OCI-M1 (cell line): ENCODE measurements at places on chromosomes 7 and 10.

DNA sequence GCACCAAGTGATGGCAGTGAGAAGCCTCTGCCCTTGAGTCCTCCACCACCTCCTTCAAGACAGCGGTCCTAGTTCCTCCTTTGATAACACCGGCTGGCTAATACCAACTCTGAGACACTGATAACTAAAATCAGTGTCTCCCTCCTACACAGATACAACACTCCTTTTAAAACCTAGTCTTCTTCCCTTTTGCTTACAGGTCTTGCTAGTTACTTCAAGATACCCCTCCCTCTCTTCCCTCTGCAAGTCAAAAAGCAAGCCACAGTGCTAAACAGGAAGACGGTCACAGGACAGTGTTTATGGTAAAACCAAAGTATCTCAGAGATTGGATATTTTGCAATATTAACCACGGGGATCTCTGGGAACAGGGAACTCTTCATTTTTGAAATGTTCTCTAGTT is 4.6 kb downstream of the AKR1B1 start:
- peak; percentile 19 for DNase-seq

DNA sequence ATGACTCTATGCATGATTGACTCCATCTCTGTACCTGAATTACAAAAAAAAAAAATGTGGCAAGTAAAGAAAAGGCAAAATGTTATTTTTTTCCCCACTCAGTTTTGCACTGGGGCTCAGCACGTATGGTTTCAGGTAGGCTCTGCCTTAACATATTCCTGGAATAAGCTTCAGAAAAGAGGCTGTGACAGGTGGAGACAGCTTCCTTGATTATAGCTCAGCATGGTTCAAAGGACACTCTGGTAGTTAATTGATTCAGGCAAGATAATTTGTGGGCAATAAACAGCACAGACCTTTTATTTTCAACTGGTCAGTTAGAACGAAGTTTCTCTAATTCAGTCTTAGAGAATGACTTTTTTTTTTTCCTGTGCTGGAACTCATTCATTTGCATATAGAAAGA is 347.3 kb downstream of the GALNT17 start:
- DNase-seq, result no peak

DNA sequence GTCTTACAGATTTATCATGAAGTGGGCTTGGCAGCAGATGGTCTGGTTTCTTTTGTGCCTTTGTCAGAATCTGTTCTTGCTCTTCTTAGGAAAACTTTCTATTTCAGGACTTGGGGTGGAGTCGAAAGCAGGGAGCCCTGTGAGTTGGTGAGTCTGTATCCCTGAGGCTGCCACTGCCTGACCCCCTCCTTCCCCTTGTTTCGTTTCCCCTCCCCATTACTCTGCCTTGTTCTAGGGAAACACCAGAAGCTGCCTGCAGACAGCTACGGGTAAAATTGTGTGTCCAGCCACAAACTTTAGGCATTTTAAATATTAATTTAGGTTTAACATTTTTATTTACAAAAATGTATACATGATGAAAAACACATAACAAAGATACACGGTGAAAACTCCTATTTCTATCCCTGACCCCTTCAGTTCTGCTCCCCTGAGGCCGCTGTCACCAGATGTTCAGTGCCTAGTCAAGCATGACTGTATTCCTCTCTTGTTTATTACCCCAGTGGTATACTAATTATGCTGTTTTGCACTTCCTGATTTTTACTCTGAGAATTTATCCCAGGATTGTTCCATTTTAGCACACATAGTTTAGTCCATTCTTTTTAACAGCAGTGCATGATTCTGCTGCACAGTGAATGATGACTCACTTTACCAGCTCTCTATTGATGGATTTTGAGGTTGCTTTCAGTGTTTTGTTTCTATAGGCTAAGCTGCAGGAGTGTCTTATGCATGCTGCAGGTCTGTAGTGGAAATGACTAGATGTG is 9.1 kb downstream of the TSPAN14 start:
- DNase-seq, result peak; percentile 38

DNA sequence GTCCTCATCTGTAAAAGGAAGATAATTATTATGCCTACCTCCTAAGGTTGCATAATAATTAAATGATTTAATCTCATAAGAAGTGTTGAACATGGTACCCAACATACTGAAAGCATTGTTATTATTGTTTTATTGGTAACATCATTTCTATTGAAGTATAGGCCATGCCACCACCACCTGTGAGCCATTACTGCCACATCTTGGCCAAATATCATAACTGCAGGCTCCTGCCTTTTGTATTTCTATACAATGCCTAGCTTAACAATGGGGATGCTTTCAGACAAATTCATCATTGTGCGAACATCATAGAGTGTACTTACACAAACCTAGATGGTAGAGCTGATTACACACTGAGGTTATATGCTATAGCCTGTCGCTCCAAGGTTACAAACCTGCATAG is 61.1 kb upstream of the NPSR1 start:
- DNase-seq, result peak; percentile 28

DNA sequence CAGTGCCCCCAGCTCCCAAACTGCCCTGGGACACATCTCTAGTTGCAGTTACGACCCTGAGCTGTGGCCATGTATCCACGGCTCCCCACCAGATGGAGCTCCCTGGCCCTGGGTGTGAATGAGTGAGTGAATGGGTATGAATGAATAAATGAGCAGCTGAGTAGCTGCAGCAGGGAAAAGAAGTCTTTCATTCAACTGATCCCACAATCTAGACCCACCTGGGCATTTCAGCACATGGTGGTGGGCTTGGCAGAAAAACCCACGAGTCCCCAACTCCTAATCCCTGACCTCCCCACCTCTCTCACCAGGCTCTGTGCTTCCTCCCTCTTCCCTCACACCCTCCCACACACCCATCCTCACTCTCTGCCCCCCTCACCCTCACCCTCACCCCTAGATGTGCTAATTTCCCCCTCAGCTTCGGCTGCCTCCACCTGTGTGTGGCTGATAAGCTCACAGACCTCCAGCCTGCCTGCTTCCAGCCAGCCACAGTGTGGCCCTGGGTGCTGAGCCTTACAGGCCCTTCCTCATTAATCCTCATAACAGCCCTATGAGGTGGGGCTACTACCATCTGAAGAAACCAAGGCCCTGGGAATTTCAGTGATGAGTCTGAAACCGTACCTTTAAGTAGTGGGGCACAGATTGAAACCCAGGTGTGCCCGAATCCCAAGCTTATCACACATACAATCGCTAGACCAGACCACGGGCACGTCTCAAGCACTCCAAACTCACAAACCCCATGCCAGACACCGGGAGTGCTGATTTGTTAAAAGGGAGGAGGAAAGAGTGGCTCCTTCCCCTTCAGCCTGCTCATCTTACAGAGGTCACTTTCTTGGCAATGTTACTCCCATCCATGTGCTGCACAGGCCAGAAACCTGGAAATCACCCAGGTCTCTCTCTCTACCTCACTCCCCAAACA is 2.2 kb upstream of the ATP6V1F start:
- DNase-seq, result peak; percentile 65

DNA sequence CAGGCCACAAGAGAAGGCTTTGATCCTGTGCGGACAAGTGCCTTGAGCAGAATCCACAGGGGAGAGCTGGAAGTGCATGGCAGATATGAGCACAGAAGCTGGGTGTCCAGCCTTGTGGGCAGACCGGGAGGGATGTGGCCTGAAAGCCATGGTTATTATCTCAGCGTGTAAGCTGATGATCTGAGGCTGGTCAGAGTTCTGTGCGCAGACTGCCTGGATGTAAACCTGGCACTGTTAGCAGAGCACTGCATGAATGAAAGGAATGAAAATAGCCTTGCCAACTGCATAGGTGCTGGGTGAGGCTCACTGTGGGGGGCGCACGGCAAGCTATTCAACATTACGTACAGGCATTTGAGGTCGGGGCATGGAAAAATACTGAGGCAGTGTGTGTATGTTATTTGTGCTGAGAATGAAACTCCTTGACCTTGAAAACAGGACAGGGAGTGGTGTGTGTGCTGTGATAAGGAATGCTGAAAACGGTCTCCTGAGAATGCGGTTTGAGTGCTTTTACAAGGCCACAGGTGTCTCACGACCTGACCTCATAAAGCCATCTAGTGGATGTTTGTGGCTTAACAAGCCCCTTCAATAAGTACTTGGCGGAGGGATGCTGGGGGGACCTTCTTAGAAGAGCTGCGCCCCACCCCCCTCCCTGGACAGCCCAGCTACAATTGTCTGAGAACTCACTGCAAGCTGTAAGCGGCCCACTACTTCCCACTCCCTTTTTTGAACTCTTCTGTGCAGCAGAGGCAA is 18.7 kb downstream of the AKR1C1 start:
- peak; percentile 93 for DNase-seq

- no peak for DNase-seq
Observed at GRCh38 chr7:156015237-156016020, 203.2 kb upstream of the SHH start.

GRCh38 chr10:102384053-102384452 is 11.5 kb upstream of the NFKB2 start:
- DNase-seq, result peak; percentile 28

DNA sequence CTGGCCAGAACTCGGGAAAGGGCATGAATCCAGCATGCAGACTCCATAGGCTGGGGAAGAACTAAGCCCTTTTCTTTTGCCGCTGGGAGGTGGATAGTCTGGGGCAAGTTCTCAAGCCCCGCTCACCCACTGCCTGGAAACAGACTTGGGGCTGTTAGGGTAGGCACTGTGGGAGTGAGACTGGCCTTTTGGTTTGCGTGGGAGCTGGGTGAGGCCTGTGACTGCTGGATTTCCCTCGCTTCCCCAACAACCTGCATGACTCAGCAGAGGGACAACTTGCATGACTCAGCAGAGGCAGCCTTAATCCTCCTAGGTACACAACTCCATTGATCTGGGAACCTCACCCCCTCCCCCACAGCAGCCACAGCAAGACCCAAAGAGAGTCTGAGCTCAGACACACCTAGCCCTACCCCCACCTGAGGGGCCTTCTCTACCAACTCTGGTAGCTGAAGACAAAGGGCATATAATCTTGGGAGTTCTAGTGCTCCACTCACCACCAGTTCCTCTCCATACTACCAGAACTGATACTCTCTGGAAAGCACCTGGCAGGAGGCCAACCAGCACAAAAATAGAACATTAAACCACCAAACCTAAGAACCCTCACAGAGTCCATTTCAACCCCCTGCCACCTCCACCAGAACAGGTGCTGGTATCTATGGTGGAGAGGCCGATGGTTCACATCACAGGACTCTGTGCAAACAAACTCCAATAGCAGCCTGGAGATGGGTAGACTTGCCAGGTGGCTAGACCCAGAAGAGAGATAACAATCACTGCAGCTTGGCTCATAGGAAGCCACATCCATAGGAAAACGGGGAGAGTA is 81.4 kb upstream of the LAMB4 start:
- peak; percentile 82 for DNase-seq

- DNase-seq, result no peak
Observed at GRCh38 chr7:47622946-47623640, 41.2 kb upstream of the TNS3 start.

DNA sequence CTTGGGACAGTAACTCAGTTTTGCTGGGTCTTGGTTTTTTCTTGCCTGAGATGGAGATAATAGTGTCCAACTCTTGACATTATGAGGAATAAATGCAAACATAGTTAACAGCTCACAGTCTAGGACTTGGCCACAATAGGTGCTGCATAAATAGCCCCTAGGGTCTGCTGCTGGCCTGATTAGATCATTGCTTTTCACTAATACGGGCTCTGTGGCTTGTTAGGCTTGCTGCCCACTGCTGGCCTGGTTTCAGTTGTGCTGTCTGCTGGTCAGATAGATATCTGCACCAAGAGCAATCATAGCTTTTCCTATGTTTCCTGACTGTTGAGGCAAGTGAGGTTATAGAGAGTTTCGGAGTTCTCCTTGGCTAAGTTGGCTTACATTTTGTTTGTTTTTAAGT is 246.1 kb downstream of the DNAJB9 start:
- DNase-seq, result no peak

DNA sequence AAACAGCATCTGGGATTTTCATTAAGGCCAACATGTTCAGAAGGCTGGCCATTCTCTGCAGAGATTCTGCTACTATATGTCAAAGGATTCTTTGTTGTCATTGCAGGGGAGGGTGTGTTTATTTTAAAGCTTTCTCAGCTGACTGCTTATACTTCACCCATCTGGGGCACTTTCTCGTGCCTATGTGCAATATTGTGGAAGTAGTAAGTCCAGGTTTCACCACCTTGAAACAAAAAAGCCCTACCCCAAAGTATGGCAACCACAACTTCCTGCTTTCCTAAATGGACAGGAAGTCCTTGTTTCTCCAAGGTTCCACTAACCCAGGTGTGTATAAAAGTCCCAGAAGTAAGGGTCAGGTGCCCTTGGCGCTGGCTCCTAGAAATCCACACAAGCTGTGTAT is 58.7 kb upstream of the COL1A2 start:
- no peak for DNase-seq

DNA sequence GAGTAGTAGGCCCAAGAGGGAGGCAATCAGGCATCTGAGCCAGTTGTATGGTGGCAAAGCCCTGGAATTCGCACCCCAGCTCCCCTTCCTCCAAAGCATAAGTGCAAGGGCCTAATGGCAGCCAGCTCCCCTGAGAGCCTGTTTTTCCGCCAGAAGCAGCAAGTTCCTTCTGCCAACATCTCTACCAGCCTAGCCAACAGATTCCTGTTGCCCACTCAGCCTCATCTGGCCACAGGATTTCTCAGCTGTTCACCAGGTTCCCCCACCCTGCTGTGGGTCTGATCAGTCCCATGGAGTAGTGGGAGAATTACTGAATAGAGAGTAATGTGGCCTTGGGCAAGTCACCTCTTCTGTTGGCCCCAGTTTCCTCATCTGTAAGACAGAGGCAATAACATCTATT is 186.2 kb upstream of the PDE1C start:
- no peak for DNase-seq

DNA sequence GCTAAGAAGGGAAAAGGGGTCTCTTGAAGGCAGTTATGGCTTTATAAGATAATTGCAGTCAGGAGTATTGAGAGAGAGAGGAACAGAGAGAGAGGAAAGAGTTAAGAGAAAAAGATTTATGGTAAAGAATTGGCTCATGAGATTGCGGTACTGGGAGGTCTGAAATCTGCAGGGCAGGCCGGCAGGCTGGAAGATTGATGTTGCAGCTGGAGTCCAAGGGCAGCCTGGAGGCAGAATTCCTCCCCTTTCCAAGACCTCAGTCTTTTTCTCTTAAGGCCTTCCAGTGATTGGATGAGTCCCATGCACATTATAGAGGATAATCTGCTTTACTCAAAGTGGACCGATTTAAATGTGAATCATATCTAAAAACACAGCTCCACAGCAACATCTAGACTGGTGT is 68.4 kb downstream of the HACD1 start:
- no peak for DNase-seq

DNA sequence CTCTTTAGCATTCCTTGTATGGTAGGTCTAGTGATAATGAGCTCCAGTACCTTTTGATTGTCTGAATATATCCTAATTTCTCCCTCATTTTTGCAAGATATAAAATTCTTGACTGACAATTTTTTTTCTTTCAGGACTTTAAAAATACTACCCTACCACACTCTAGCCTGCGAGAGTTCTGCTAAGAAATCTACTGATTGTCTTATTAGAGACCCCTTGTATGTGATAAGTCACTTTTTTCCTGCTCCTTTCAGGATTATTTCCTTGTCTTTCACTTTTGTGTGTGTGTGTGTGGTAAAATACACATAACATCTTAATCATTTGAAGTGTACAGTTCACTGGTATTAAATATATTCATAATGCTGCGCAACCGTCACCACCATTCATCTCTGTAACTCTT is 68.7 kb upstream of the PPP1R9A start:
- DNase-seq, result peak; percentile 27
